ENCODE measurements at places on chromosomes 1 and 21.

- H3K27ac ChIP-seq = no peak overlapping the region
- H3K4me3 ChIP-seq = no peak overlapping the region
- no peaks in the 10 kb centered on the region for H3K27me3 ChIP-seq
- H3K36me3 ChIP-seq = no peaks in the 10 kb centered on the region
- H3K4me1 ChIP-seq = no peaks in the 10 kb centered on the region
- DNase-seq = no peak
These were observed 107.2 kb downstream of the PRDM2 start for GRCh38 chr1:13807209-13807608.

DNA sequence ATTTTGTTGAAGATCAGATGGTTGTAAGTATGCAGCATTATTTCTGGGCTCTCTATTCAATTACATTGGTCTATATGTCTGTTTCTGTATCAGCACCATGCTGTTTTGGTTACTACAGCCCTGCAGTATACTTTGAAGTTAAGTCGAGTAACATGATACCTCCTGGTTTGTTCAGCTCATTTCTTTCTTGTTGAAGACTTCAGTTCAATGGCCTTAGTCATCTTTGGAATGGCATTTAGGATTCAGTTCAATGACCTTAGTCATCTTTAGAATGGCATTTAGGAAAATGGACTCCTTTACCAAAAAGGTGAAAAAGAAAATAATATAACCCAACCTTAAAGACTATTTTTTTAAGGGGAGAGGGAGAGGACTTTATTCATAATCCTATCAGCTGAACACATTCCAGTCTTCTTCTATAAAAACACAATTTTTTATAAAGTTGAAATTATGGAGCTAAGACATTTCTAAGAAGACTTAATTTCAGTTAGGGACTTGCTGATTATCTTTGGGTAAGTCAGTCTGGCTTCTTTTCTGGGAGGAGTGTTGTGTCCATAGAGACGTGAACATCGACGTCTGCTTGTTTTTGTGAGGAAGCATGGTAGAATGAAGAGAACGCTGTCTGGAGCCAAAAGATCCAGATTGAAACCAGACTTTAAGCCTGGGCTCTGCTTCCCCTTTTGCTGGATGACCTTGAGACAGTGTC lies 48.3 kb downstream of the DDR2 start:
- no peaks in the 10 kb centered on the region for H3K4me1 ChIP-seq
- H3K36me3 ChIP-seq = no peaks in the 10 kb centered on the region
- peak overlapping the region; percentile 77 for H3K27ac ChIP-seq
- DNase-seq = no peak
- no peaks in the 10 kb centered on the region for H3K27me3 ChIP-seq

- H3K4me3 ChIP-seq = no peak overlapping the region
- DNase-seq = no peak
- H3K27ac ChIP-seq = no peak overlapping the region
- no peaks in the 10 kb centered on the region for H3K36me3 ChIP-seq
- no peaks in the 10 kb centered on the region for H3K4me1 ChIP-seq
These were observed 31.4 kb upstream of the PCBP3 start for GRCh38 chr21:45611939-45612664.

DNA sequence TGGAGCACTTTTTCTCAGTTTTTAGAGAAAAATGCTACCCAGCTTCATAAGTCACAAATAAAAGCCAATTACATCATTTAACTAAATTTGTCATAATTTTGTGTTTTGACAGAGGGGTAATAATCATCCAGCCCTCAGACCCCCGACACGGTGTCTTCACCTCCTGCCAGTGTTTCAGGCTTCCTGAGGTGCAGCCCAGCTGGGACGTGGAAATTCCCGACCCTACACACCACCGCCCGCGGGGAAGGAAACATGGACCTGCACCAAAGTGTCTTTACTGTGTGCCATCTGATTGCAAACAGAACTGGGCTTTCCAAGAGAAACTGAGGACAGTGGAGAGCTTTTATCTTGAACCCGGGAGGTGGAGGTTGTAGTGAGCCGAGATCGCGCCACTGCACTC lies 7.7 kb upstream of the INAVA start:
- H3K27ac ChIP-seq = no peak overlapping the region
- no peak overlapping the region for H3K4me3 ChIP-seq

DNA sequence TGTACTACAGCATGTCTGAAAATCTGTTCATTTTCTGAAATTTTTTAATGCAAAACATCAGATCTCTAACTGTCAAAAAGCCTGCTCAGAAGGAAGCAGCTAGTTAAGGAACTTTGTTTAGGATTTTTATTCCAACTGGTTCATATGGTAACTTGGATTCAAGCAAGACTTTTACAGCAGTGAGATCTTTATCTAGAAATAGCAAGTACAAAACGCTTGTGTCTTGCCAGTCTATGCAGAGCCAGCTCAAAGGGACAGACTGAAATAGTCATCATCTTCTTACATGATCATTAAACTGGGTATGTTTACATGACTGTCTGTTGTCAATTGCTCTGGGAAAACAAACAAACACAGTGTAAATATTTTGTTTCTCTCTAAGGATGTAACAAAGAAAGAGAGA lies 37.6 kb downstream of the DDAH1 start:
- no peaks in the 10 kb centered on the region for H3K27me3 ChIP-seq
- no peaks in the 10 kb centered on the region for H3K4me1 ChIP-seq
- H3K36me3 ChIP-seq = no peaks in the 10 kb centered on the region
- DNase-seq = no peak
- H3K27ac ChIP-seq = no peak overlapping the region

DNA sequence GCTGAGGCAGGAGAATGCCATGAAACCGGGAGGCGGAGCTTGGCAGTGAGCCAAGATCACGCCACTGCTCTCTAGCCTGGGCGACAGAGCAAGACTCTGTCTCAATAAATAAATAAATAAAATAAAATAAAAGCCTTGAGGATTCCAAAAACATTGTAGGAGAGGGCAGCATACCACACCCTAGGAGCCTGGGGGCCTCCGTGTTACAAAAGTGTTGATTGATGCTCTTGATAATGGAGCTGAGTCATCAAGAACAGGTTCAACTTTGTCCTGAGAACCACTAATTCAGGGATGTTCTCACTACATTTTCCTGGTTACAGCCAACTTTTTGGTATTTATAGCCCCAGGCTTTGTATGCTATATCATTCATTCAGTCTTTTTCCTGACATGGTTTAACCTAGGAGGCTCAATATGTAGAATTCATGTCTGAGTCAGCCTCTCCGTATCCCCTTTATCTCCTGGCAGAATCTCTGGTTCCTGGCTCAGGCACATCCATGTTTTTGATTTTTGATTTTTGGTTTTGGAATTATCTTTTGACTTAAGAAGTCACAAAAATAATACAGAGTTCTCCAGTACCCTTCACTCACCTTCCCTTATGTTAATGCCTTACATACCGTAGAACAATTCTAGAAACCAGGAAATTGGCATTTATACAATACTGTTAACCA lies 69.4 kb downstream of the LRRC8D start:
- no peaks in the 10 kb centered on the region for H3K27me3 ChIP-seq
- no peak for DNase-seq

GRCh38 chr1:119948342-119949214 lies 52.3 kb upstream of the ADAM30 start:
- DNase-seq = peak; percentile 83
- H3K27ac ChIP-seq = no peak overlapping the region
- peaks cover 19% of the 10 kb centered on the region for H3K36me3 ChIP-seq
- no peaks in the 10 kb centered on the region for H3K27me3 ChIP-seq

GRCh38 chr1:100578201-100578600 lies 40.3 kb downstream of the GPR88 start:
- H3K4me3 ChIP-seq = no peak overlapping the region
- no peaks in the 10 kb centered on the region for H3K4me1 ChIP-seq
- no peak overlapping the region for H3K27ac ChIP-seq
- no peaks in the 10 kb centered on the region for H3K27me3 ChIP-seq
- H3K36me3 ChIP-seq = no peaks in the 10 kb centered on the region

DNA sequence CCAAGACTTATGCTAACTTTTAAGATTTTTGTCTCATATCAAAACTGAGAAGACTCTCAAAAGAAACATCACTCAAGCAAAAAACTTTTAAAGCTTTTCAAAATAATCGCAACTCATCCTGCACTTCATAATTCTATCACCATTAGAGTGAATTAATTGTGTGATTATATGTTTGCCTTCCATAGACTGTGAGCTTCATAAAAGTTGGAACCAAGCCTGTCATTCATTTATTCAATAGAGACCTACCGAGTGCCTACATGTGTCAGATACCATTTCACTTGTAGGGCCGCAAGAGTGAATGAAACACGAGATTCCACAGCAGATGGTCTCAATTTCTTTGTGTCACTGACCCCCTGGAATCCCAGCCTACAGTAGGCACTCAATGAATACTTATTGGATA lies 106.4 kb downstream of the RHOU start:
- H3K27me3 ChIP-seq = no peaks in the 10 kb centered on the region
- DNase-seq = no peak
- H3K36me3 ChIP-seq = no peaks in the 10 kb centered on the region
- H3K27ac ChIP-seq = peak overlapping the region; percentile 15

GRCh38 chr1:55322842-55323241 lies 107.7 kb upstream of the USP24 start:
- H3K27ac ChIP-seq = no peak overlapping the region
- H3K4me1 ChIP-seq = no peaks in the 10 kb centered on the region
- no peak for DNase-seq
- H3K4me3 ChIP-seq = no peak overlapping the region

- H3K27me3 ChIP-seq = peaks cover 20% of the 10 kb centered on the region
- no peak for DNase-seq
- H3K4me1 ChIP-seq = peaks cover 9% of the 10 kb centered on the region
- no peaks in the 10 kb centered on the region for H3K36me3 ChIP-seq
- H3K27ac ChIP-seq = no peak overlapping the region
These were observed 758 bp upstream of the CNTN2 start for GRCh38 chr1:205041998-205042910.

DNA sequence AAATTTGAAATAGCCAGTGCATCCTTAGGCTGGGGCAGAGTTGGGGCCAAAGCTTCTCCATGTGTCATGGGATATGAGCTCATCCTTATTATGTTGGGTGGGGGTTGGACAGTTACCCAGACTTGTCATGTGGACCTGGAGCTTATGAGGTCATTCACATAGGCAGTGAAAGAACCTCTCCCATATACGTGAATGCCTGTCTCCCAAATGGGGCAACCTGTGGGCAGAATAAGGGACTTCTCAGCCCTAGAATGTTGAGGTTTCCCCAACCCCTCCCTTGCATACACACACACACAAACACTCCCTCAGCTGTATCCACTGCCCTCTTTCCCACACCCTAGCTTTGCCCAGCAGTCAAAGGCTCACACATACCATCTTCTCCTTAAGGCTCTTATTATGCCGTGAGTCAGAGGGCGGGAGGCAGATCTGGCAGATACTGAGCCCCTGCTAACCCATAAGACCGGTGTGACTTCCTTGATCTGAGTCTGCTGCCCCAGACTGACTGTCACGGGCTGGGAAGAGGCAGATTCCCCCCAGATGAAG lies 2.3 kb upstream of the IVL start:
- no peaks in the 10 kb centered on the region for H3K27me3 ChIP-seq
- no peaks in the 10 kb centered on the region for H3K4me1 ChIP-seq
- no peak overlapping the region for H3K27ac ChIP-seq
- H3K4me3 ChIP-seq = no peak overlapping the region

GRCh38 chr1:245079021-245079609 lies 75.7 kb upstream of the KIF26B start:
- no peaks in the 10 kb centered on the region for H3K27me3 ChIP-seq
- no peaks in the 10 kb centered on the region for H3K36me3 ChIP-seq
- H3K4me3 ChIP-seq = no peak overlapping the region
- no peak overlapping the region for H3K27ac ChIP-seq

GRCh38 chr21:36209626-36210171 lies 53.1 kb downstream of the DOP1B start:
- no peak overlapping the region for H3K27ac ChIP-seq
- no peak for DNase-seq
- H3K36me3 ChIP-seq = peaks cover 8% of the 10 kb centered on the region
- no peaks in the 10 kb centered on the region for H3K4me1 ChIP-seq
- H3K27me3 ChIP-seq = no peaks in the 10 kb centered on the region

DNA sequence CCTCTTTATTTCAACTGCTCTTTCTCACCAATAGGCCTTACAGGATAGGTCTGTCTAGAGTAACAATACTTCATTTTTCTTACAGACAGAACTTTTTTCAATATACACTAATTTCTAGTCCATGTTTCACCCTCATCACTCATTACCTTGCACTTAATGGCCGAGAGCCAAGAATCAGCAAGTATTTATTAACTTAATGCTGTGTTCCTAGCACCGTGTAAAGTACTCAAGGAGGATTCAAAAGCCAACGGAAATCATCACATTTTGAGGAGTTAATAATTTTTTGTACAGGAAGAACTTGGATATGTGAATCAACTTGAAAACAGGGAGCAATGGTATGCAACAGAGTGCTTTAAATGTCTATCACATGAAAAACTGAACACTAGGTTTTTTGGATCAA lies 102.0 kb downstream of the PTPN14 start:
- H3K36me3 ChIP-seq = no peaks in the 10 kb centered on the region
- H3K4me1 ChIP-seq = no peaks in the 10 kb centered on the region
- no peaks in the 10 kb centered on the region for H3K27me3 ChIP-seq
- no peak for DNase-seq
- no peak overlapping the region for H3K4me3 ChIP-seq

- H3K36me3 ChIP-seq = peaks cover 35% of the 10 kb centered on the region
- no peaks in the 10 kb centered on the region for H3K4me1 ChIP-seq
- H3K4me3 ChIP-seq = no peak overlapping the region
- no peaks in the 10 kb centered on the region for H3K27me3 ChIP-seq
These were observed 14.7 kb downstream of the TMCO1 start for GRCh38 chr1:165753934-165754333.

- H3K4me1 ChIP-seq = no peaks in the 10 kb centered on the region
- H3K27ac ChIP-seq = no peak overlapping the region
- H3K36me3 ChIP-seq = no peaks in the 10 kb centered on the region
These were observed 323.0 kb upstream of the PLD5 start for GRCh38 chr1:242847390-242847993.

DNA sequence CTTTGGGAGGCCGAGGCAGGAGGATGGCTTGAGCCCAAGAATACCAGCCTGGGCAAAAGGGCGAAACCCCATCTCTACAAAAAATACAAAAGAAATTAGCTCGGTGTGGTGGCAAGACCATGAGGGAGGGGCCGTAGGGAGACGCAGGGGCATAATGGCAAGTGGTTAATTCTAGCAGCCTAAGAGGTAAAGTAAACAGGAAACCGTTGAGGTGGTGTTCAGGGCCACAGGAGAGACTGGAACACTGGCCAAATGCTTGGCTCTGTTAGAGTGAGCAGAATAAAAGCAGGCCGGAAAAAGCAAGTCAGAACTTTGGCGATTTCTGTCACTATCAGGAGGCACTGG lies 89.2 kb downstream of the RIPK4 start:
- no peaks in the 10 kb centered on the region for H3K27me3 ChIP-seq
- H3K4me3 ChIP-seq = no peak overlapping the region
- DNase-seq = no peak
- no peak overlapping the region for H3K27ac ChIP-seq
